Astrocyte of the spinal cord (primary cell): ENCODE measurements at places on chromosomes 2 and 18.
A peak's percentile ranks its signal among the peaks of the same experiment; 100 is the strongest.

GRCh38 chr2:18244845-18245244 is 315.6 kb downstream of the RDH14 start:
- DNase-seq: no peak

- peak; percentile 50 for DNase-seq
Measured at GRCh38 chr2:9199716-9200632, 6.6 kb upstream of the ASAP2 start.

DNA sequence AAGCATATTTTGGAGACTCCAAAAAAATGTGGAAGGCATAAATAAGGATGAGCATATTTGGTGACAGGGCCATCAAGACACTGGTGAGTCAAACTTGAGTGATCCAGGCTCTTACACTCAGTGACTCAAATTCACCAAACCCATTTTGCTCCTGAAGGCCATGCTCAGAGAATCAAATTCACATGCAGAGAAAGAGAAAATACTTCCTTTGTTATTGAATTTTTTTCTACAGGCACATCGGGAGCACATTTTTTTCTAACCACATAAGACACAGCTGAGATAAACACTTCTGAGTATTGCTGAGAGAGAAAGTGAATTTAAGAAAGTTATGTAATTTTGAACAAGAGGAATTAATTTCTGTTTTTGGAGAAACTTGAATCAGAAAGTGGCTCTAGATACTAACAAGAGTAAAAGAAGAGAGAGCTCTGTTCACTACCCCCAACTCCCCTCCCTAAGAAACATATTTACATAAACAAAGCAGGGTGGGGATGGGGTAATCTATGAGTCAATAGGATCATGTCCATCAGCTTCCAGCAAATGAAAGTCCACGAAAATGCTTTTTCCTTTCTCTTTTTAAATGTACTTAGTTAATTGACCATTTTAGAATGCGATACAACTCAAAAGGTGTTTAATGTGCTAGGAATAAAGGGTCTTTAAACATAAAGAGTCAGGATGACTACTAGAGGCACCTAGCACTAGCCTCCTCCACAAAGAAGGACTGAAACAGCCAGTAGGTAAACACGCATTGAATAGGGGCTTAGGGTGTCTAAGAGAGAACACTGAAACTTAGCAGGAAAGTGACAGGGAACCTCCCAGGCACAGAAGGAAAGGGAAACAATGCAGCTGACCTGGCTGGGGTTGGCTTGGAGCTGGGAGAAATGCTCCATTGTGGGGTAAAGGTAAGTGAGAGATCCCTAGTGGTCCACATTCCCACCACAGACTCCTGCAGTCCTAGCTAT is 152.3 kb downstream of the KCNE4 start:
- DNase-seq: peak; percentile 75

GRCh38 chr2:55408098-55408882 is 11.4 kb downstream of the CCDC88A start:
- DNase-seq: peak; percentile 70

GRCh38 chr18:58784601-58785137 is 80.0 kb upstream of the ZNF532 start:
- DNase-seq: no peak

- DNase-seq: peak; percentile 68
Measured at GRCh38 chr2:30252723-30253701, 21.7 kb downstream of the LBH start.
